ENCODE measurements at places on chromosomes 3 and 15.

DNA sequence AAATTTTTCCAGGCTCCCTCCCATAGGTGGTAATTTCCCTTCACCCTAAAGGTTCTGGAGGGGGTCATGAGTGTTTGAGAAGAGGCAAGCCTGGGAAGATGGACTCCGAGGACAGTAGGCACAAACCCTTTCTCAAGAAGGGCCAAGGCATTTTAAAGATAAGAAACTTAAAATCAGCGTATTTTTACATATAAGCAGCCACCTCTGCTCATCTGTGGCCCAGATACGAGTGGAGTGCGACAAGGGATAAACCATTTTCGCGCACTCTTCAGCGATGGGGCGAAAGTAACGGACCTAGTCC is 539 bp downstream of the RASSF1 start:
- DNase-seq = no peak

GRCh38 chr15:40054855-40055575 is 16.0 kb upstream of the SRP14 start:
- DNase-seq = no peak

GRCh38 chr15:95733931-95734330 is 596.6 kb upstream of the NR2F2 start:
- DNase-seq = no peak

GRCh38 chr15:70643106-70643782 is 120.1 kb downstream of the UACA start:
- DNase-seq = no peak
